ENCODE measurements at places on chromosomes 7 and 10.

GRCh38 chr10:76559892-76560220, 1077.8 kb downstream of the KCNMA1 start:
- DNase-seq = no peak

- DNase-seq = no peak
Observed at GRCh38 chr7:91953618-91954017, 13.0 kb downstream of the AKAP9 start.

DNA sequence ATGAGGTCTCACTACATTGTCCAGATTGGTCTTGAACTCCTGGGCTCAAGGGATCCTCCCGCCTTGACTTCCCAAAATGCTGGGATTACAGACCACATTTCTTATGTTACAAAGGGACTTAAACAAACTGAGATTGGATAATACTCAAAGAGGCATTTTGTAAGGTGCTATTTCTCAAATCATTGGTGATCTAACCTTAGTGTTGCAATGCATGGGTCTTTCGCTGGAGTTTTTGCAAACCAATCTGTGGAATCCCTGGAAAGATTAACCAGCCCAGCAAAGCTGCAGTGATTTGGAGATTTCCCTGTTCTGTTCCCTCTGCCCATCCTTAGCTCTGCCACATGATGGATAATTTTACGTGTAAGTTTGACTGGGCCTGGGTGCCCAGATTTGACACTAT, 20.4 kb upstream of the ECHDC3 start:
- no peak for DNase-seq

DNA sequence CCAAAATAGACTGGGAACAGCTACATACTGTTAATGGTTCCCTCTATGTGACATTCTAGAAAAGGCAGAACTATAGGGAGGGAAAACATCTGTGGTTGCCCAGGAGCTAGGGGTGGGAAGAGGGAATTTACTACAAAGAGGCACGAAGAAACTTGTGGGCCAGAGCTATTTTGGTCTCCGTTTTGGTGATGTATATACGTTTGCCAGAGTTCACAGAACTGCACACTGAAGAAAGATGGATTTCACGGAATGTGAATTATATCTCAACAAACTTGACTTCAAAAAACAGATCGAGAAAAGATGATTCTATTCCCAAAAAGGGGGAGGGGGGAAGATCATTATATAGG, 386 bp upstream of the AS3MT start:
- no peak for DNase-seq

- no peak for DNase-seq
Observed at GRCh38 chr10:112914288-112914952, 35.6 kb upstream of the TCF7L2 start.

DNA sequence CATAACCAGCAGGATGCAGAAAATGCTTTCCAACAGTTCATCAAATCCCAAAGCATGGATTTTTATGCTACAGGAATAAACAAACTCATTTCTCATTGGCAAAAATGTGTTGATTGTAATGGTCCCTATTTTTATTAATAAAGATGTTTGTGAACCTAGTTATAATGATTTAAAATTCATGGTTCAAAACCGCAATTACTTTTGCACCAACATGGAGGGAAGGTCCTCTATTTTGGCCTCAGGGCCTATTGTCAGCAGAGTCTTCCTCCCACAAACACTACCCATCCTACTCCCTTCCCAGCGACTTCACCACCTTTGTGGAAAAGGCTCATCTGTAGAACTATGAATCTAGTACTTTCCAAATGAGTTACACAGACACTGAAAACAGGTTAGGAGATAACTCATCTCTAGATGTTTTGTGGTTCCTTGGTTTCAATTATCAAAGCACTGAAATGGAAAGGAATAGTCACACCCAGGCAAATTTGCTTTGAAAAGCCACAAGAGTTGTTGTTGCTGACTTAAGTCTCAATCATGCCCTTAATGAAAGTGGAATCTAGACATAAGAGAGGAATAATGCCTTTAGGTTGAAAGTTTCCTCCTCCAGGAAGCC, 59.4 kb upstream of the FRMD4A start:
- DNase-seq = no peak

DNA sequence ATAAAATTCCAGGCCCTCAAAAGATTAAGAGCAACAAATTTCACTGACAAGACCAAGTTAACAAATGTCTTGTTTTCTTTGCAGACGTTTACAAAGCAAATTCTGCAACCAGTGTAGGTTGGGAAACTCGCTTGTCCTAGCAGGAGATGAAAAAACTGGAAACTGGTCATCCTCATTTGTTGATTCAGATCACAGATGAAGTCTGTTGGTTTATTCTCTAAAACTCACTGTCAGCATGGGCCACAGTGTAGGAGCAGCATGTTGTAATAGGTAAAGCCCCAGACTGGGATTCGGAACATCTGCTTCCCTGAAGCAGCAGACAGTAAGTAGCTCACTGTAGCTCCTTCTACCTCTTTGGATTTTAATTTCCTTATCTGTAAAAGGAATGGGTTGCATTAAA, 31.5 kb downstream of the PANK1 start:
- DNase-seq = no peak

DNA sequence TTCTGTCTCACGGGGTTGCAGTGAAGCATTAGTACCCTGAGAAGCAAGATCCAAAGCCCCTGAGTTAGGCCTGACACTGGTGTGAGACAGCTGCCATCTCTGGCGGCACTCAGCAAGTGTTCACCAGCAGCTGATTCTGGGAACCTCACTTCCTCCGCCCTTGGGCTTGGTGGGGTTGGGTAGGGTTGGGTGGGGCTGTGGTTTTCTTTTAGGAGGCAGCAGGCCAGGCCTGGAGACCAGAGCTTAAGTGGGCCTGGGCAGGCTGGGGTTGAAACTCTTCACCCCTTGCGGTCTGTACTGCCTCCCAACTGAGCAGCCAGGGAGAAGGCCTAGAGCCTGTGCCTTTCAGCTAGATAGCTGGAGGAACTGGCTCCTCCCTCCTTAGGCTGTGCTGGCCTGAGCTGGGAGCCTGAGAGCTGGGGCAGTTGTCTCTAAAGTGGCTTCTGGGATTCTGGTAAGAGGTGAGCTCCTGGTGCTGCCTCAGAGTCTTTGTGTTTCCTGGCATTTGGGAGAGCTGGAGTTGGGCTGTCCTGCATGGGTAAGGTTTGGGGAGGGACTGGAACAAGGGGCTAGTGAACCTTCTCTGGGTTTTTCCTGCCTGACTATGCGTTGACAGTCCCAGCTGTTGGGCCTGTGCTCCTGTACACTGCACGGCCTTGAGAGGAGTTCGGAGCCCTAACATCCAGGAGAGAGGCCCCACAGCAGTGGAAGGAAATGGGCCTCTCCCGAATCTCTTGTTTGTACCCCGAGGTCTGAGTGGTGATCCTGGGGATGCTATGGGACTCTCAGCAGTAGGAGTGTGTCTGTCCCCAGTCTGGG, 5.1 kb downstream of the TSPAN14 start:
- DNase-seq = no peak

DNA sequence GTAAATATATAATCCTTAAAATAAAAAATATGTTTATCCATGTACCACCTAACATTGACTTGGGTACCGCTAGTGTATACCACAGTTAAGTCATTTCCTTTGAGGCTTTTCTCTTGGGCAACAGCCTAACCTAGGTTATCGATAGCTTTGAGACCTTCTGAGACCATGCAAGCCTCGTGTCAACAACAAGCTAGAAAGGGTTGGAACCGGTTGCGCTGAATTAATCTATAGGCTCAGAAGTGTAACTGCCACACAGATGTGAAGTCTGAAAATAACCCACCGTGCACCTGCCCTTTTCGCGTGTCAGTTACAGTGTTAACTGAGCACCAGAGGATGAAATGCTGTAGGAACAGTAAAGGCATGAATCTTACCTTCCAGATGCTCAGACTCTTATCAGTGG, 59.8 kb downstream of the ARID5B start:
- DNase-seq = no peak

- no peak for DNase-seq
Observed at GRCh38 chr7:138876326-138876725, 78.3 kb upstream of the ATP6V0A4 start.

DNA sequence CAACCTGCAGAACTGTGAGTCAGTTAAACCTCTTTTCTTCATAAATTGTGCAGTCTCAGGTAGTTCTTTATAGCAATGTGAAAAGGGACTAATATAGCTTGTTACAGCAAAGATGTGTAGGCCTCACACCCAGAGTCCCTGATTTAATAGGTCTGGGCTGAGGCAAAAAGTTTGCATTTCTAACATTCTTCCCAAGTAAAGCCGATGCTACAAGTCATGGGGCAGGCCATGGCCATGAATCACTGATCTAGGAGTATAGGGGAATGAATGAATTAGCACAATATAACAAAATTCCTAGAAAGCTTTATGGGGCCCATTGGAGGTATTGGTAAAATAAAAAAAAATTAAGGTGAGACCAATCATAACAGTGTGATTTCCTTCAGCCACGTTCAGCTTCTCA, 11.5 kb upstream of the AASS start:
- no peak for DNase-seq

DNA sequence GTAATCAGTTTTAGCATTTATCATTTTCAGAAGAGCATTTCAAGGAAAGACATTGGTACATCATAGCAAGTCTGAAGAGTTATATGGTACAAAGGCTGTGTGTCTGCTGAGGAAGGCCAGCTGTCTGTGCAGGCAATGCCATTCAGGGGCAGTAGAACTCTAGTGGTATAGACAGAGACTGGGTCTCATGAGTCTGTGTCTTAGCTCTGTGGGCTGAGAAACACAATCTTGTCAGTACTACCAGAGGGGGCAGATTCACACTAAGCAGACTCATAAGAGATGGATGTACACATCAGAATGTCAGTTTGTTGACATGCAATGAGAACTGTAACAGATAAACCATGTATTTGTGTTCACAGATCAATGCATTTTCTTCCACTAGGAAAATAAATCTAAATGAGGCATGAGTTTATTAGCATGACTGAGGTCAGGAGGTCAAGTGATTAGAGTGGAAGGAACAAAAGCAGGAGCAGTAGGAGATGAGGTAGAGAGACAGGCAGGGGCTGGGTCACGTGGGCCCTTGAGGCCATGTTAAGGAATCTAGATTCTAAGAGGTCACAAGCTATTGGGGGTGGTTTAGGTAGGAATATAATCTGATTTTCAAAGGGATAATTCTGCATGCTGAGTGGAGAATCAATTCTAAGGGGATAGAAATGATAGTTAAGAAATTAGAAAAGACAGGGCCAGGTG, 7.5 kb upstream of the GGCT start:
- no peak for DNase-seq

GRCh38 chr7:116797612-116798011, 64.8 kb upstream of the CAPZA2 start:
- no peak for DNase-seq

GRCh38 chr10:112775381-112775780, 174.7 kb upstream of the TCF7L2 start:
- no peak for DNase-seq

DNA sequence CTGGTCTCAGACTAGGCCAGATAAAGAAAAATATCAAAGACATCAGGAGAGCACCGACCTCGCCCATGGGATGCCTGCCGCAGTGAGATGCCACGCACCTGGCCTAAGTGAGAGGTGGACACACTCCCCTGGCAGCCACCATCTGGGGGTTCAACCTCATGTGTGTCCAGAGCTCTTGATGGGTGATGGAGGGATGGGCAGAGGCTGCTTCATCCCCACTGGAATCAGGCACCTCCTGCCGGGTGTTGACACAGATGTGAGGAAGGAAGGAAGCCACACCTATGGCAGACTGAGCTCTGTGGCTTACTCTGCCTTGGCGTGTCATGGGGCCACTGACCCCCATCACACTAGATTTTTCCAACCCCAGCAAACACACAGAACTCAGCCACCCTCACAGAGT, 11.4 kb downstream of the ZNF488 start:
- no peak for DNase-seq

DNA sequence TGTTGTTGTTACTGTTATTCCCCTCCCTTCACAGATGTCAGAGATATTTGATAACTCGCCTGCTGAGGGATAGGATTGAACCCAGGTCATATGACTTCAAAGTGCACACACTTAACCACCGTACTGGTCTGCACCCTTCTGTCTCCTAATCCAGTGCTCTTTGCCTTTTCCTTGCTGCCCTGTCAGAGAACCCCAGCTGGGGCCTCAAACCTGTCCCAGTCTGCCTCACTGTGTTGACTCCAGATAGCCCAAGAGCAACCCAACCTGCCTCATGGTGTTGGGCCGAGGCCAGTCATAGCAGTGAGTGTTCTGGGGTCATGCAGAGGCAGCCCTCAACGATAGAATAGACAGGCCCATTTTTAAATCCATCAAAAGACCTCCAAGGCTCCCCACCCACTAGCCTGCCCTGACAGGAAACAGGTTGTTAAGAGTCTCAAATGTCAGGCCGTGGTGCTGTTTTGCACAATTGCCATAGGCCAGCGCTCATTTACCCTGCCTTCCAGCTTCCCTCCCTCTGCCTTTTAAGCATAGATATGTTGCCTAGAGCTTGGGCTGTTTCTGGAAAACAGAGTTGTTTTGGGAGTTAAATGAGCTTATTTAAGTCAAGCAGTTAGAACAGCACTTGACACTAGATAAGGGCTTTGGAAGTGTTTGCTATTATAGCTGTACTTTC, 37.0 kb upstream of the PDCD4 start:
- DNase-seq = no peak

GRCh38 chr10:97169063-97169462, 16.7 kb downstream of the SLIT1 start:
- DNase-seq = no peak

- DNase-seq = peak; percentile 79
Observed at GRCh38 chr7:82175319-82175718, 268.3 kb downstream of the CACNA2D1 start.

- no peak for DNase-seq
Observed at GRCh38 chr7:132899833-132900232, 182.1 kb downstream of the CHCHD3 start.

GRCh38 chr10:7998831-7999230, 55.7 kb upstream of the GATA3 start:
- DNase-seq = no peak

DNA sequence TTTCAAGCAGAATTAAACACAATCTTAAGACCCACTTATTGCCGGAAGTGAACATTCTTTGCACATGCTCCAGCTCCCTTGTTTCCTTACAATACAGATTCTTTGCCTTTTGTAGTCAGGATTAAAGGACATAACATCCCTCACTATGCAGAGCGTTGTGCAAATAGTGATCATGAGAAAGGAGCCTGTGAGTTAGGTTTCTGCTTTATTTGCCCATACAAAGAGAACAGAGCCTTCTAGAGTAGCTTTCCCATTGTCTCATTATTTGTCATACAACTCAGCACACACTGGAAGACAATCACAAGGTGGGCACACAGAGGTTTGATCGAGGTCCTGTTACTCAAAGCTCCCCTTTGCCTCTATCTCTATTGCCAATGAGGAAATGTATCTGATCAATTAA, 48.2 kb upstream of the WDR11 start:
- no peak for DNase-seq

- DNase-seq = no peak
Observed at GRCh38 chr10:118800920-118801319, 46.1 kb upstream of the CACUL1 start.

DNA sequence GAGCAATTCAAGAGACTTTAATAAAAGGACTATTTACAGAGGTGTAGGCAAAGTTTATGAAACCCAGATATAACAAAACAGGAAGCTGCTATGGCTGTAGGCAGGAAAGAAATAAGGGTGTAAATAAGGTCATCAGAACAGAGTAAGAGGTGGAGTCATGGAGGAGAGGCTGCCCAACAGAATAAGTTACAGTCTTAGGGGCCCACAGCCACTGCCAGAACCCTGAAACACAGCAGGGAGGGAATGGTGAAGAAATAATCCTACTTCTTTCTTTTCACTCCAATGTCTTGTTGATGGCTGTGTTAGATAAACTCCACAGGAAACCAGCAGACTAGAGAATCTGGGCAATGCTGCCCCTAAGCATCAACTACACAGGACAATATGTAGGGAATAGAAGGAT, 155.8 kb upstream of the TAC1 start:
- DNase-seq = no peak

Measured in NCI-H1417 treated with DMSO at 0.1 percent for 48 hours (cell line).